Activated CD4-positive, alpha-beta T cell treated with anti-CD3 and anti-CD28 coated beads, Interleukin-2, amount 50 U/mL, for 24 hours (primary cell): ENCODE measurements at places on chromosomes 3 and 15.

GRCh38 chr3:156477323-156477722 lies 77.6 kb downstream of the SSR3 start:
- no peak for DNase-seq

DNA sequence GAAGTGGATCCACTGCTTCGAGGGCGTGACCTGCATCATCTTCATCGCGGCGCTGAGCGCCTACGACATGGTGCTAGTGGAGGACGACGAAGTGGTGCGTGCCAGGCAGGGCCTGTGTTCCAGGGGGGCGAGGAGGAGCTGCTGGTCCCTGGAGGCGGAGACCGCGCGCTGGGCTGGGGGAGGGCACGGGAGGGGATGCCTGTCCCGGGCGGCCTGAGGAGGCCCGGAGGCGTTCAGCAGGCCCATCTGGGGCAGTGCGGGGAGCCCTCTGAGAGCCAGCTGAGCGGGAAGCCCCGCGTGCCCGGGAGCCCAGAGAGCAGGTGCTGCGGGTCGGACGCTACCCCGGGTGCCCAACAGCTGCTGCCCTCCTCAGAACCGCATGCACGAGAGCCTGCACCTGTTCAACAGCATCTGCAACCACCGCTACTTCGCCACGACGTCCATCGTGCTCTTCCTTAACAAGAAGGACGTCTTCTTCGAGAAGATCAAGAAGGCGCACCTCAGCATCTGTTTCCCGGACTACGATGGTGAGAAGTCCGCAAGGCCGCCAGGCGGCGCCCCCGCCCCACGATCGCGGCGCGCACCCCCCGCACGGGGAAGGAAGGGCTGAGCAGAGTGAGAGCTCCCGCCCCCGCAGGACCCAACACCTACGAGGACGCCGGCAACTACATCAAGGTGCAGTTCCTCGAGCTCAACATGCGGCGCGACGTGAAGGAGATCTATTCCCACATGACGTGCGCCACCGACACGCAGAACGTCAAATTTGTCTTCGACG lies 2.9 kb downstream of the GNAT1 start:
- peak; percentile 73 for DNase-seq

GRCh38 chr3:194481103-194481502 lies 5.7 kb downstream of the ATP13A3 start:
- no peak for DNase-seq

DNA sequence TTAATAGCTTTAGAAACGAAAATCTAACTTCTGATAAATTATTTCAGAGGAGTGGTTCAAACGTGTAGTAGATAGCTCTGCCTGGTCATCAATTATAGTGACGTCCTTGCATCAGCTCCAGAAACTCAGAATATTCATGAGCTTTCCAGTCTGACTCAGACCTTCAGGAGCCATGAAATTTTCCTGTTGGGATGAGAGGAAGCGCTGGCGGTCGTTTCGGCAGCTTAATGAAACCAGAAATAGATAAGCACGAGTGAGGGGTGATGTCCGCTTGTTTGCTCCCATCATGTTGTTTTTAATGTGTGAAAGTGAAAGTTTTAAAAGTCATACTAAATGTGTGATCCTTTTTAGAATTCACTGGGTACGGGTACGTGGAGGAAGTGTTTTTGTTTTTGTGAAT lies 141.1 kb downstream of the PGPEP1L start:
- DNase-seq: no peak

- DNase-seq: no peak
These were observed 34.4 kb downstream of the B3GNT5 start for GRCh38 chr3:183287301-183287971.

DNA sequence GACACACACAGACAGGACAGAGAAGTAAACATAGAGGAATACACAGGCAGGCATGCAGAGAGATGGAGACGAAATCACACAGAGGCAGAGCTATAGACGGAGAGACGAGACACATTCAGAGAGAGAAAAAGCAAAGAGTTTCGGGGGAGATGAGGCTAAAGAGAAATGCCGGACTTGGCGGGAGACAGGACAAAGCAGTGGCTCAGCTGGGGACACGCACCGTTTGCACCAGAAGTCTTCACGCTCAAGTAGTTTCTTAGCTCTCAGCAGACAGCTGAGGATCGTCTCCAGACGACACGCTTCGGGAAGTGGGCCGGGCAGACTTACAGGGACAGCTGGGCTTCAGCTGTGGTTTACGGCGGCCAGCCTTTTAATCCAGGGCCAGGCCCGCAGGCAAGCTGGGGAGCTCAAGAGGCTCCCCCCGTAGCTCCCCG lies 56.2 kb upstream of the DLG1 start:
- DNase-seq: no peak
